NCI-H187 treated with DMSO at 0.1 percent for 48 hours (cell line): ENCODE measurements at places on chromosomes 3 and 15.

- no peak for DNase-seq
These were observed 23.3 kb upstream of the C15orf39 start for GRCh38 chr15:75178171-75178937.

DNA sequence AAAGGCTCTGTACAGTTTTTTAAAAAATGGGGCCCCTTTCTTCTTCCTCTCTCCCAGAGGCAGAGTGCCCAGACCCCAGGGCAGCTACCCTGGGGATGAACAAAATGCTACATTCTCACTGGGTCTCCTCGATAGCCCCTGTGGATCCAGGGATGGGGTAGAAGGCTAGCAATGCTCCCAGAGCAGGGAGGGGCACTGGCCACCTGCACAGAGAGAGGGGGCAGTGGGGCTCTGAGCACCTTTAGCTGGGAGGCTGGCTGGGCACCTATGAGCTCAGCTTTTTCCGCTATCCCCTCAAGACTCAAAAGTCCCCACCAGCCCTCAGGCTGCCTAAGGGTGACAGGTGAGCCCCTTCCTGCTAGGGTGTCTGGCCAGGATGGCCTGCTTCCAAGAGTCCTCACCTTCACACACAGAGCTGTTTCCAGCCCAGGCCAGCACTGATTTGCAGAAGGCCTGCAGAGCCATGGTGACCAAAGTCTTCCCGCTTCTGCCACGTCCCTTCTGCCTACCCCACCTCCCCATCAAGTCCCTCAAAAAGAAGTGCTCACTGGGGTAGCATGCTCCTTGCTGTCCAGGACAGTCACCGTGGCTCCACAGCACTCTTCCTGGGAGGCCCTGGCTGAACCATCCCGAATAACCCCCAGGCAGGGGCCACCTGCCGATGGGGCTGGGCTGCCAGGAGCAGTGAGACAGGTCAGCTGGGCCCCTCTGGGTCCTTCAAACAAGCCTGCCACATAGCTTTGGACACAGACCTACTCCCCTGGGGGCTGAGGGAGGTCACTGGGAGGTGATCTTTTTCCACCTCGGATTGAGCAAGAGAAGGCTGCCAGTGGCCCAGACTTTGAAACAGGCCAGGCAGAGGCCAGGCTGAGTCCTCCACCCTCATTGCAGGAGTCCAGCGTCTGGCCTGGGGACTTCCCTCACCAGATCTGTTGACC is 20.4 kb downstream of the BMF start:
- no peak for DNase-seq

GRCh38 chr15:70260580-70260979 is 162.9 kb upstream of the TLE3 start:
- DNase-seq, result no peak

GRCh38 chr3:76353683-76354082 is 568.3 kb upstream of the ZNF717 start:
- DNase-seq, result no peak

GRCh38 chr3:40192628-40193027 is 116.9 kb upstream of the EIF1B start:
- DNase-seq, result no peak

DNA sequence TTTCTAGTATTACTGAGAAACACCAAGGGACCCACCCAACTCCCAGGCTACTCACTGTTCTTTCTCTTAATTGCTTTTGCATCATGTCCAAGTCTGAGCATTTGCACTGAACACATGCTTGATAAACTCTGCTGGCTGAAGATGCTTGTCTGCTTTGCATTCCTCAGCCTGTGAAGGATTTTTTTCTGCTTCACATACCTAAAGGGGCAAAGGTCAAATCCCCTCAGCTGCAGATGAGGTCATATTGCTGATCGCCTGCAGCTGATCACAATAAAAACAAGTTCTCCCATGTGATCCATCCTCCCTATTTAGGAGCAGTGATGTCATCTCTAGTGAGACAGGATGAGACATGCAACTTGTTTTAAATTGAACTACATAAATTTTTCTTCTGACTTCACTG is 84.6 kb upstream of the DCBLD2 start:
- DNase-seq, result no peak

DNA sequence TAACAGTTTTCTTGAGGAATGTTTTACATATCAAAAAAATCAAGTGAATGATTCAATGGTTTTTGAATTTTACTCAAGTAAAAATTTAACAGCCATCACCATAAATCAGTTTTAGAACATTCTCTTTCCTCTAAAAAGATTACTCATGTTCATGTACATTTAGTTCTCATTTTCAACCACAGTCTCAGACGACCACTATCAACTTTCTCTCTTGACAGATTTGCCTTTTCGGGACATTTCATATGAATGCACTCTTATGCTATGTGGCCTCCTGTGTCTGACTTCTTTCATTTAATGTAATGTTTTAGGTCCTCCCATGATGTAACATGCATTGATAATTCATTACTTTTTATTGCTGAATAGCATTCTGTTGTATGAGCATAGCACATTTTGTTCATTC is 309.3 kb upstream of the PLSCR5 start:
- no peak for DNase-seq

- DNase-seq, result no peak
These were observed 183.3 kb downstream of the LPP start for GRCh38 chr3:188337232-188337631.

GRCh38 chr3:134956395-134956794 is 161.3 kb downstream of the EPHB1 start:
- no peak for DNase-seq

DNA sequence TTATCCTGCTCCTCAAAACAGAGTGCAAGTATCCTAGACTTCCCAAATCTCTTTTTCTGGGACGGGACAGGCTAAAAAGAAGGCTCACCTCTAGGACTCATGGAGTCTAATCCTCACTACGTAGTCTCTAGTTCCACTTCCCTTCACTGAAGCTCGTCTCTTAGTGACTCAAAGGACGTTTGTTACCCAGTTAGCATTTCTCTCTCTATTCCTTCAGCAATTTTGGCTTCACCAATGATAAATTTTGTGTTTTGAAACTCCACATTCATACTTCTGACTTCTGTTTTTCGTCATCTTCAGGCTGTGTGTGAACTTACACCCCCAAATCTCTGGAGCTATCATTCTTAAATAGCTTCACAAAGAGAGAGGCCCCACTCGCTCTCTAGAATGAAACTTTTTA is 627.1 kb downstream of the NAALADL2 start:
- no peak for DNase-seq

GRCh38 chr3:64900617-64901521 is 213.1 kb upstream of the ADAMTS9 start:
- no peak for DNase-seq

- no peak for DNase-seq
These were observed 80.5 kb downstream of the SNRK start for GRCh38 chr3:43366885-43367284.
